ENCODE measurements at places on chromosomes 7 and 10. TPM values are rescaled to one million over a fixed set of nuclear protein-coding genes. Genes with fewer than 3 reads are reported as not detected.

Gene FOXI2
- not detected for total RNA-seq

Gene OR2A5
- total RNA-seq, result not detected

Gene ZNF488
- total RNA-seq, result 1.6 TPM

Gene CCL26
- total RNA-seq, result not detected

Gene RNF32
- total RNA-seq, result 0.68 TPM

Gene CDK5
- total RNA-seq, result 18.6 TPM

Gene AVL9
- total RNA-seq, result 26.5 TPM

Gene HHEX
- total RNA-seq, result not detected

Gene GSDME
- total RNA-seq, result 57.0 TPM

Gene CC2D2B
- total RNA-seq, result 0.24 TPM

Gene SLC29A4
- 0.46 TPM for total RNA-seq

Gene DRGX
- total RNA-seq, result not detected

Gene GPR37
- total RNA-seq, result 1.4 TPM

Gene ASZ1
- total RNA-seq, result not detected

Gene TMEM130
- total RNA-seq, result not detected

Gene ALDH18A1
- total RNA-seq, result 59.5 TPM

Gene ZNF862
- 3.7 TPM for total RNA-seq

Gene ZNF853
- 0.07 TPM for total RNA-seq

Gene PARD3
- 69.5 TPM for total RNA-seq

Gene C1QL3
- total RNA-seq, result not detected

Gene KAZALD1
- total RNA-seq, result 0.32 TPM

Gene ADRA2A
- not detected for total RNA-seq

Gene DNAJB9
- 12.4 TPM for total RNA-seq

Gene SLC13A4
- 0.14 TPM for total RNA-seq

Gene ARMC10
- total RNA-seq, result 38.2 TPM

Gene CHST15
- 31.9 TPM for total RNA-seq

Gene CFAP69
- total RNA-seq, result 0.95 TPM

Gene CUZD1
- 0.92 TPM for total RNA-seq

Gene CCL24
- not detected for total RNA-seq

Gene NPSR1
- total RNA-seq, result not detected

Gene LIPN
- not detected for total RNA-seq

Gene PPP1R3A
- total RNA-seq, result not detected

Gene TCAF2
- total RNA-seq, result 0.14 TPM

Gene PON1
- not detected for total RNA-seq

Gene MMD2
- not detected for total RNA-seq

Gene TMEM229A
- not detected for total RNA-seq

Gene ENKUR
- total RNA-seq, result 0.04 TPM

Gene SPDYE1
- total RNA-seq, result not detected

Gene MTERF1
- total RNA-seq, result 11.0 TPM

Gene CPXM2
- not detected for total RNA-seq

Gene TYSND1
- 12.3 TPM for total RNA-seq

Gene DNA2
- 10.6 TPM for total RNA-seq
